Stimulated activated CD4-positive, alpha-beta T cell treated with anti-CD3 and anti-CD28 coated beads, Interleukin-1b, Interleukin-23, amount 100 ng/mL, for 1 hour (primary cell): ENCODE measurements at places on chromosomes 4 and X.

GRCh38 chr4:108473163-108473720 is 147.1 kb upstream of the RPL34 start:
- DNase-seq: no peak

- DNase-seq: no peak
These were observed 251.0 kb upstream of the PPARGC1A start for GRCh38 chr4:24140892-24141291.

DNA sequence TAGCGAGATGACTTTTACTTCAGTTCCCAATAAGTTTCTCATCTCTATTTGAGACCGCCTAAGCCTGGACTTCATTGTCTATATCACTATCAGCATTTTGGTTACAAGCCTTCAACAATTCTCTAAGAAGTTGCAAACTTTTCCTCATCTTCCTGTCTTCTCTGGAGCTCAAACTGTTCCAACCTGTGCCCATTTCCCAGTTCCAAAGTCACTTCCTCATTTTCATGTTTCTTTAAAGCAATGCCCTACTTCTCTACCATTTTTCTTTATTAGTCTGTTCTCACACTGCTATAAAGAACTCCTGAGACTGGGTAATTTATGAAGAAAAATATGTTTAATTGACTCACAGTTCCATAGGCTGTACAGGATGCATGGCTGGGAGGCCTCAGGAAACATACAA is 251.9 kb downstream of the TECRL start:
- DNase-seq: no peak

GRCh38 chr4:132592850-132593249 is 556.2 kb upstream of the PCDH10 start:
- DNase-seq: no peak

GRCh38 chr4:113016377-113016776 is 33.1 kb upstream of the ANK2 start:
- DNase-seq: no peak

DNA sequence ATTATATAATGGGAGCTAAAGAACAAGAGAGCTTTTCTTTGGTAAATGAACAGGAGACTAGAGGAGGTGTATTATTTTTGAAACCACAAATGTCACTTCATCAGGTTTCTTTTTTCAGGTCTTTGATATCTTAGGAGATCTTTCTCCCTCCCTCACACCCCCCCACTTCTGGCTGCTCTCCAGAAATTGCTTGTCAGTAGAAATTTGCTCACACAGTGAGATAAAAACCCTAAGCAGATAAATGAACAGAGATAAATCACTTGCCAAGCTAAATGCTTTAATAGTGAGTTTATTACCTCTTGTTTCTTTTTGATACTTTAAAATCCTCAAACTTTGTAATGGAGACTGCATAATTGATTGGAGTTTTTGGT is 421.2 kb upstream of the TENM3 start:
- no peak for DNase-seq

DNA sequence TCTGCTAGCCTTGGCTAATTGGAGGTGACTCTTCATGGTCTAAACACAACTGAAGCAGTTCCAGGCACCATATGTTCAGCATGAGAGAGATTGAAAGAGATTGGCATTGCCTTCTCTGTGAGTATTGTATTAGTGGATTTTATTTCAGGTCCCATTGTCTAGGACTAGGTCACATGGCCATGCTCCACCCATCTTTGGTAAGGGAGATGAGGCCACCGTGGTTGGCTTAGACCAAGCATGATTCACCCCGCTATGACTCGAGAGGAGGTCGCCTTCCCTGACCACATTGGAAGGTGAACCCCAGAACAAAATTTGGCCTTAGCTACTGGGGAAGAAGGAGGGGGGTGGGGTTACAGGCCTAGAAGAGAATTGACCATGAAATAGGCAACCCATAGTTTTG is 109.9 kb upstream of the BCOR start:
- no peak for DNase-seq

DNA sequence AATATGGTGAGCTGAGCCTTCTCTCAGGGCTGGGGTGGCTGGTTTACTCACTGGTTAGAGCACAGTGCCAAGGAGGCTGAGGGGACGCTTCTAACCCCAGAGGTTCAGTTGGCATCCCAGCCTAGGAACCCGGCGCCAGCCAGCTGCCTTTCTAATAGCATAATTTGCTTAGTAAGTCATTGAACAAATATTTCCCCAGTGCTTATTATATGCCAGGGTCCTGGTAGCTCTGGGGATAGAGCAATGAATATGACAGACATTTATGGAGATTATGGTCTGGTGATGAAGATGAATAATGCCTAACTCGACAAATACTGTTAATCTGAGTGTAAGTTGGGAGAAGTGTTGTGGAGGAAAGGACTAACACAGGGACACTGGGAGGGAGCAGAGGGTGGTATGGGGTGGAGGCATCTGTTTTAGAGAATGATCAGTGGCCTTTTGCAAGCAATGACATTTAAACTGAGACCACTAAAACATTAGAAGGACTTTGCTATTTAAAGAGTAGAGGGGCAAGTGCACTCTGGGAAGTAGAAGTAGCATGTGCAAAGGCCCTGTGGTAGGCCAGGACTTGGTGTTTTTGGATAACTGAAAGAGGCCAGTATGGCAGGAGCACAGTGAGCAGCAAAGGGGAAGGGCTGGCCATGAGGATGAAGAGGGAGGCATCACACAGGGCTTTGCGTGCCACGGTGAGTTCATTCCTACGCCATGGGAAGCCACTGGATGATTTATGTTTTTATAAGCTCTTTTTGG is 71.9 kb downstream of the ATG4A start:
- DNase-seq: no peak
